NCI-H345 (cell line): ENCODE measurements at places on chromosomes 1 and 21.
A peak's percentile ranks its signal among the peaks of the same experiment; 100 is the strongest.

- DNase-seq, result no peak
These were observed 33.3 kb upstream of the CSF1 start for GRCh38 chr1:109877317-109877771.

DNA sequence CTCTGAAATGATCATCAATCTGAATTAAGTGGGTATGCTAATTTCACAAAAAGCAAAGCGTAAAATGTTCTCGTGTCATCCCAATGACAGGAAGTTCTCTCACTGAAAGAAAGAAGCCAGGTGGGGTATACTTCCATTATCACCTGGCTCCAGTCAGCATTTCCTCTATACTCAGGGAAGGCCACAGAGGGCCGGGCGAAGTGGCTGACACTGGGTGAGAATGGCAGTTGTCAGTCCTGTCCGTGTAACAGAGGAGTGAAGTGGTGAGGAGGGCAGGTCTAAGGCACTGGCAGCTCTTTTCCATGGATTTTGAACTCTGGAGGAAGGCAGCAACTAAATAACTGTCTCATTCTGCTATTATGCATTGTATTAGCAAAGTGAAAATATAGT lies 60.4 kb downstream of the CAPN2 start:
- no peak for DNase-seq

DNA sequence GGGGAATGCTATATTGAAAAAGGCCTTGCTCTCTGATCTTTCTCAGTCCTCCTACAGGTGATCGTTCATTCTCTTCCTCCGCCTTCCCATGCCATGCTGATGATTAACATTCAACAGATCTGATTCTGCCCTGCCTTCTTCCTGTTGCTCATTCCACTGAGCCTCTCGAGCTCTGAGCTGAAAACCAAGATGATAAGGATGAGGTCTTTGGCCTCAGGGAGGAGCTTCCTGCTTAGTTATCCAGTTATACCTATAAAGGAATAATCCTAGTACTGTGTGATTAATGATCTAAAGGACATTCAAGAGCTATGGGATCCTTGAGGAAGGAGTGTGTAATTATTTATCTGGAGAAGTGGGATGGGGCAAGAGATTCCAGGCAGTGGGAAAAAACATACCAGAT lies 25.2 kb upstream of the MAP3K7CL start:
- no peak for DNase-seq

GRCh38 chr1:177645491-177646190 lies 324.2 kb downstream of the SEC16B start:
- no peak for DNase-seq

DNA sequence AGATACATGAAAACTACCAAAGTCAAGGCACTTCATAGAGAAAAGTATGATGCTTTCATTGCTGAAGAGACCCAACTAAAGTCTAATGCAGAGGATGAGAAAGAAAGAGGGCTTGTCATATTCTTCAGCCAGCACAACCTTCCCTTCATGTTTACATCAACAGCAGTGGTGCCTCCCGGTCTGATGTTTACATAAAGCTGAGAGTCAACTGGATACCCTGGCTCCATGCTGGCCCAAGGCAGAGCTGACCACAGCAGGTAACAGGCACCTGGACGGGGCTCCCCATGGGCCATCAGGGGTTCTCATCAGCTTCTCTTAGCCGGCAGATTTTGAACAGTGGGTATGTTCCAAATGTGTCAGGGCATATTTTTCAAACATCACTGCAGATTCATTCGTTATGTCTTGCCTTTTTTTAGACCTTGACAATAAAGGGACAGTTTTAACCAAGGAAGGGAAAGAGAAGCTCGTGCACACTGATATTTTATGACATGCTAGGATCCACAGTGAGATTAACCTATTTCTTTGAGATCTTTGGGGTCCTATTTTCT lies 117.1 kb downstream of the NRIP1 start:
- DNase-seq, result no peak

DNA sequence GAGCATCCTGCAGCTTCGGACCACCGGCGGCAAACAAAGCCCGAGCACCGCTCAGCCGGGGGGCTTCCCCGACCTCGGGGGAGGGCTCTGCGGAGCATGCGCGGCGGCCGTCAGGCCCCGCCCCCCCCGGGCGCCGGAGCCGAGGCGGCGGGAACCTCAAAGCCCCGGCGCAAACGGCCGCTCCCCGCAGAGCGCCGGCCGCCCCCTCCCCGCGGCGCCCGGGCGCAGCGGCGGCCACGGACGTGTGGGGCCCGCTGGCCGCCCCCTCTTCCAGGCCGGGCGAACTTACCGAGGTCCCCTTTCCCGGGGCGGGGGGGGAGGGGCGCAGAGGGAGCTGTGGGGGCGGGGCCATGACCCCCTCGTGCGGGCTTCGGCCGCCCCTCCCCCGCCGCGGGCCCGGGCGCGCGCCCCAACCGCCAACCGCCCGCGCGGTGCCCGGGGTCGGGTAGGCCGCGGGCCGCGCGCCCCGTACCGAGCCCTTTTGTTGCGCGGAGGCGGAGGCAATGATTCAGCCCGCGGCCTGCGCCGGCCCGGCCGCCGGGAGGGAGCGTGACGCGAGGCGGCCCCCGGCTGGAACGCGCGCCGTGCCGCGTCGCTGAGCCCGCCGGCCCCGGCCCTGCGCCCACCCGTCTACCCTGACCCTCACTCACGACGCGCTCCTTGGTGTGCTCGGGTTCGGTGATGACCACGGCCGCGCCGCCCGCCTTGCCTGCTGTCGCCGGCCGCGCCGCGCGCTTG lies 1.7 kb downstream of the RCC2 start:
- peak; percentile 74 for DNase-seq

- no peak for DNase-seq
These were observed 29.7 kb downstream of the CHODL start for GRCh38 chr21:18274370-18274769.

DNA sequence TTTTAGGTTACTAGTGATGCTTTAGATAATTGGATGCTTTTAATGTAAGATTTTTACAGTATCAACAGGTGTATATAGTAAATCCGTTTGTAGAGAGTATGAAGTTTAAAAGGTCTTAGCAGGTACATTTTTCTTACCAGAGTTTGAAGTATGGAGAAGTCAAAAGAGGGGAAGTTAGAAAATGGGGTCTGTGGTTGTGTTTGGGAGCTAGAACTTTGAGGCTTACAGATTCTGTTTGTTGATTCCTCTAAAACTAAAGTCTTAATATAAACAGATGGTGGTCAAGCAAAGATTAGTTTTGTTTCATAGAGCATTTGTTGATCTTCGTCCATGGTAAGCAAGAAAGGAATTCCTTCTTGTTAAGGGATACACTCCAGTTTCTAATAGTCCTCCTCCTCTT lies 35.8 kb downstream of the CDC42 start:
- DNase-seq, result no peak

DNA sequence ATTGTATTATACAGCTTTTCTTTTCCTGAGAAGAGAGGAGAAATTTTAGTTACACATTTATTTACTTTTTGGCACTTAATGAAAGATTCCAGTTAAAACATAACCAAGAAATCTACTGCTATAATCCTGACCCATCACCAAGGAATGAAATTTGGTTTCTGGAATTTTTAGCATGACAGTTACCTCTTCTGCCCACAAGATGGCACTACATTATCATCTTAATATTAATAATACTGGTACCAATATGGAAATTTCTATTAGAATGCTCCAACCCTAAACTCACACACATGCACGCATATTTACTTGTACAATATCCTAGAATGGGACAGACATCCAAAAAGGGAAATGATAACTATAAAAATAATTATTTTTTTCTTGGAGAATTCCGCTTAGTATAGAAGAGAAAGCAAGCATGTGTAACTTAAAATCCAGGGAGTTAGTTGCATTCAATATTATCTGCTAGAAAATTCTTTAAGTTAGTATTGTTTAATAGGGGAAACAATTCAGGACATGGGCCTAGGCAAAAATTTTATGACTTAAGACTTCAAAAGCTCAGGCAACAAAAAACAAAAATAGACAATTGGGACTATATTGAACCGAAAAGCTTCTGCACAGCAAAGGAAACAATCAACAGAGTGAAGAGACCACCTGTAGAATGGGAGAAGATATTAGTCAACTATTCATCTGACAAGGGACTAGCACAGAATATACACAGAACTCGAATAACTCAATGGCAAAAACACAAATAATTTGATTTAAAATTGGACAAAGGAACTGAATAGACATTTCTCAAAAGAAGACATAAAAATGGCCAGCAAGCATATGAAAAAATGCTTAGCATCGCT lies 37.4 kb downstream of the MAP3K21 start:
- no peak for DNase-seq

- no peak for DNase-seq
These were observed 67.4 kb downstream of the LUZP1 start for GRCh38 chr1:23101101-23101827.

DNA sequence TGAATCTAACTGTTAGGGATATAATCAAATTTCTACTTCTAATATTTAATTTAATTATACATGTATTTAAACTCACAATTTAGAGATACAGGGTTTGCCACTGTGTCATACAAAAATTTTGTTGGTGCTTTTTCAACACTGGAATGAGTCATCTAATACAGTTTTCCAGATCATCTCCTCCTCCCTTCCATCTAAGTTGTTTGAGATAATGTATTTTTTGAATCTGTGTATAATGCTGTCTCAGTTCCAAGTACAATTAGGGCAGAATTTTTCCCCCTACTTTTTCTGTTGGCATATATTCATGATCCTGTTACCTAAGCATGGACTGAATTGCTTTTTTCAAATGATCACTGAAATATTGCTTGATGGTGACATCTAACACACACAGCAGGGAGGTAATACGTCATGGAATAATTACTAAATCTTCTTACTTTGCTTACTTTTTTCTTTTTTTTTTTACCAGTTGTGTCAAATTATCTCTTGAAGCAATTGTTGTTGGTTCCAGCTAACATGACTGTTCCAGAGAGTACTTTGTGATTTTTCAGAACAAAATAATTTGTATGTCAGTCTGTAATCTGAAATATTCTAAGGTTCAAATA lies 146.0 kb downstream of the MAGI3 start:
- no peak for DNase-seq

DNA sequence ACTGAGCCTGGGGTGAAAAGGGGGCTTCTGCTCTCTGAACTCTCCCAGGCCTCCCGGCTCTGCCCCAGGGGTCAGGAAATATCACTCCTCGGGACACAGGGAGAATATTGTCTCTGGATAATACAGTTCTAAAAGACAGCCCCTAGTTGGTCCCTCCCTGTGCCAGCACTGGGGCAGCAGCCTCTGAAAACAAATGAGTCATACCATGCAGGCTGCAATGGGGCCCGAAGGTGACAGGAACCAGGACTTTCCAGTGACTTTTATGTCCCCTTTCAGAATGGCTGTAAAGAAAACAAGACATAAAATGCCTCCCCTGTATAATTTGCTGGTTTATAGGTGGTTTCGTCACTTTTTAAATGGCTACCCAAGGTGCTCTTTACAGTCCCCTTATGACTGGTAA lies 360.0 kb downstream of the NPHP4 start:
- no peak for DNase-seq

GRCh38 chr1:211613108-211613947 lies 34.4 kb upstream of the SLC30A1 start:
- no peak for DNase-seq

- no peak for DNase-seq
These were observed 6.9 kb downstream of the ZNF691 start for GRCh38 chr1:42853116-42853884.

GRCh38 chr1:98661544-98662355 lies at the start of gene SNX7:
Gene SNX7 (plus strand): TSS chr1:98661721. CDS start chr1:98661732, 11 bp downstream.
- DNase-seq, result peak; percentile 66

DNA sequence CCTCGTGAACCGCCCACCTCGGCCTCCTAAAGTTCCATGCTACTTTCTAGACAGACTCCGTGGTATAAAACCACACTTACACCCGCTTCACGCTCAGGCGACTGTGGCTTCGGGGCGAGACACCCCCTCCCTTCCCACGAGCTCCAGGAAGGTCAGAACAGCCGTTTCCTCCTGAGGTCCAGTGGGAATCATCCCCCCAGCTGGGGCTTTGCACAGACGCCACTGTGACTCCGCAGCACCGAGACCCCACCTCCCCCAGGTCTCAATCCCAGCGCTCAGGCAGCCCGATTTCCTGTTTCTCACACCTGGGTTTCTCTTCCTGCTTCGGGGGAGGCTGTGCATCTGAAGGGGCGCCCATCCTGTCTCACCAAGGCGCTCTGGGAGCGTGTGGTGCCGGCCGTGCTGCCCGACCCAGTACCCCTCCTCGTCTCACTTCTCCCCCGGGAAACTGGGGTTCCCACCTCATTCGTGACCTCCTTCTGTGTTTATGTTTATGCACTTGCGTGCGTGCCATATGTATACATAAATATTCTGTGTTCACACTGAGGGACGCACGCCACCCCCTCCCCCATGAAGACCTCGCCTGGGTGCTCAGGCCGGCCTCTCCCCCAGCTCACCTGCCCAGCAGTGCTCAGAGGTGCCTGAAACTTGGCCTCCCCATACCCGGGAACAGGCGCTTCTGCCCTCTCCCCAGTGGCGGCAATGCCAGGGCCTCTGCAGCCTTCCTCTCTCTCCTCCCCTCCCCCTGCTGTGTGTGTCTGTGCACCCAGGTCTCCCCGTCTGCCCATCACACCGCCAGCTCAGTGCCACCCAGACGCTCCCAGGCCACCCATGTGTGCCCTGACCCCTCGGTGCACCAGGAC lies 14.6 kb downstream of the SLC35E2B start:
- DNase-seq, result no peak

GRCh38 chr1:18004278-18004677 lies 103.3 kb upstream of the IGSF21 start:
- no peak for DNase-seq

- DNase-seq, result peak; percentile 21
These were observed 160.9 kb upstream of the UBE2U start for GRCh38 chr1:64042331-64043100.

- peak; percentile 38 for DNase-seq
These were observed 134.7 kb downstream of the KAZN start for GRCh38 chr1:14733048-14733778.

- DNase-seq, result no peak
These were observed 48.6 kb downstream of the SCYL3 start for GRCh38 chr1:169844941-169845608.

DNA sequence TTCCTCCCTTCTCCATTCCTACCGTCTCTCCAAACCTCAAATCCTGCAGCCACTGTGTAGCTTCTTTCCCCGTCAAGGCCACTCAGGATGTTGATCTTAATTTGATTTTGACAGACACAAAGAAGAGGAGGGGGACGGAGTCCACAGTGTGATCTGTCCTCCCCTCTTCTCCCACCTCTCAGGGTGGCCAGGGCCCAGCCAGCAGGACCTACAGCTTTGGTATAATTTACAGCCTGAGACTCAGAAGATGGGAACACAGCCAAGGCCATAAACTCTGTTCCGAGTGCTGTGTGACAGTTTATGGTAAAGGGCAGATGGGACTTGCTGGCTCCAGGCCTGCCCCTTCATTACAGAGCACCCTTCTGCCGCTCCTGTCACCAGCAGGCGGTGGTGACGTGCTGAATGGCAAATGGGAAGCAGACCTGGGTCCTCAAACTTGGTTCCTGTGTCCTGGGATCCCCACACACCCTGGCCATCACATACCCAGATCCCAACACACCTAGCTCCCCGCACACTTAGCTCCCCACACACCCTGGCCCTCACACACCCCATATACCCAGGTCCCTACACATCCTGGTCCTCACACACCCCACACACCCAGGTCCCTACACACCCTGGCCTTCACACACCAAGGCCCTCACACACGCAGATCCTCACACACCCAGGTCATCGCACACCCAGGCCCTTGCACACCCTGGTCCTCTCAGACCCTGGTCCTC lies 71.6 kb downstream of the CD2 start:
- peak; percentile 70 for DNase-seq

- DNase-seq, result no peak
These were observed 7.6 kb downstream of the SAMSN1 start for GRCh38 chr21:14538483-14538882.
